ENCODE measurements at places on chromosomes 6 and 20.

DNA sequence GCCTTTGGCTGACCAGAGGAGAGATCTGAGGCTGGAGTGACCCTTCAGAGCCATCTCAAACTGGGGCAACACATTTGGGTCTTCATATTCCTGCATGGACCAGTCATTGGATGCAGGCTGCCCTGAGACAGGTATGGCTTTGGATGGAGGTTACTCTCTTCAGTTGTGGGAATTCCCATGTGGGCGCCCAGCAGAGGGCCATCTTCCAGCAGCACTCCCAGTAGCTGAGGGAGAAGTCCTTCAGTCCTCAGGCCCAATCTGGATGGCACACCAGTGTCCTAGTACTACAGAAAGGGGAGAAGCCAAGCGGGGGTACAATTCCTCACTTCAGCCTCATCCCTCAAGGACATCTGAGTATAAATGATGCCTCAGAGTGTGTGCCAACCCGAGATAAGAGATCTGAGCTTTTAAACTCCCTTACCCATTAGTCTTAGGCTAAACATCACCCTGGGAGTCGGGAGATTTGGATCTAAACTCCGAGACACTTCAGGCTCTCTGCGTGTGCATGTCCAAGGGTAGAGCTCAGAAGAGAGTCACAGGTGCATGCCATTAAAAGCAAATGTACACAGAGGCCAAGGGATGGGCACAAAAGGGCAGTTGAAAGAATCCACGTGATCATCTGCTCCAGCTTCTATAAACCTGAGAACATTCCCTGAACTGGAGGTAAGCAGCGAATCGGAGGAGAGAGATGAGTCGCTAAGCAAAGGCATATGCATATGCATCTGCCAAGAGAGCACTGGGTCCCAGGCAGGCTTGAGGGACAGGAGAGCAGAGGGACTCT lies 204.6 kb downstream of the CD83 start:
- no peak for DNase-seq

- DNase-seq = no peak
Observed at GRCh38 chr6:167860550-167861226, 34.0 kb downstream of the AFDN start.

DNA sequence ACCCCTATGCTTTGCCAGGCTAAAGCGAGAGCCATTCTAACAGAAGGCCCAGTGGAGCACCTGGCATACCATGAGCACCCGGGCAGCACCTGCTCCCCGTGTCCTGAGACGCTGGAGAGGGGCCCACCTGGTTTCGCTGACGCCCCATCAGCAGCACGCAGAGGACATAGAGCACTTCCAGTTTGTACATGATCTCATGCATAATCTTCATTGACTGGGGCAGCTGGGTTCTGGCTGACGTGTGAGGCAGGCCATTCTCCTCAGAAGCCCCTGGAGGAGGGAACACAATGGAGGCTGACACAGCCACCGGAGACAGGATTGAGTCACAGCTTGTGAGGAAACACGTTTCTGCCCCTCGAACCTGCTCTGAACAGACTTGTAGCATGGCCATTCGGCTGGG lies 65.4 kb downstream of the MYH7B start:
- DNase-seq = no peak

GRCh38 chr20:15836634-15837033 lies 736.6 kb downstream of the KIF16B start:
- DNase-seq = no peak

DNA sequence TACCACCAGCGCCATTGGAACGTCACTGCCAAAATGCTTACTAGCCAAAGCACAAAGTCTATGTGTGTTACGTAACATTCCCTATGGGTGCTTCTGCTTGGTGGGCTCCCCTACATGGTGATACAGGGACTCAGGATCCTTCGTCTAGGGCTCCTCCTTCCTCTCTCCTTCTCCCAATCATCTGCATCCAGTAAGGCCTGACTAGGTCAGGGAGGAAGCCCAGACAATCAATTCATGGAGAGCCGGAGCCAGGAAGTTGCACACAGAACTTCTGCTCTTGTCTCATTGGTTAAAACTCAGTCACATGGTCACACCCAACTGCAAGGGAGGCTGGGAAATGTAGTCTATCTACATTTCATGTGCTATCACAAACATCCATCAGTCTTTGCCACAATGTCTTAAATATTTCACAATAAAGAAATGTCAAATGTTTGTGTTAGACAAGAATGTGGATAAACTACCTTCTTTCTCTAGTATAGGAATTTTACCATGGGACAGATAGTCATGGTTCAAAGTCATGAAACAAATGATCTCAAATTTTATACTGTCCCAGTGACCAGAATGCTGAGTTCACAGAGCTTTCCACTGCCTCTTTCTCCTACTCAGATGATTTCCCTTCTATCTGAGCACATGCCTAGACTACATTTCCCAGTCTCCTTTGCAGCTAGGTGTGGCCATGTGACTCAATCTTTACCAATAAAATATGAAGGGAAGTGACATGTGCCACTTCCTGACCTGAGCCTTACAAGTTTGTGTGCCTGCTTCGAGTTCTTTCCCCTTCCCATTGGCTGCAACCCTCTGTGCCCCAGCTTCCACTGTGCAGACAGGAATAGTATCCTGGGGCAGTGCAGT lies 9.3 kb upstream of the KCNK15 start:
- DNase-seq = peak; percentile 67

- DNase-seq = no peak
Observed at GRCh38 chr6:159529934-159530333, 163.1 kb downstream of the SOD2 start.

- no peak for DNase-seq
Observed at GRCh38 chr6:143361536-143362191, 88.8 kb downstream of the ADAT2 start.

- DNase-seq = no peak
Observed at GRCh38 chr6:53244399-53244931, 95.8 kb upstream of the GCM1 start.

- DNase-seq = no peak
Observed at GRCh38 chr6:50257322-50257721, 207.6 kb upstream of the DEFB112 start.

- no peak for DNase-seq
Observed at GRCh38 chr6:56691814-56692213, 49.1 kb upstream of the DST start.

- no peak for DNase-seq
Observed at GRCh38 chr6:34090935-34091334, 55.0 kb downstream of the GRM4 start.

- DNase-seq = no peak
Observed at GRCh38 chr20:49887251-49888211, 27.8 kb downstream of the SPATA2 start.

GRCh38 chr6:4970739-4971395 lies 33.0 kb downstream of the RPP40 start:
- no peak for DNase-seq

DNA sequence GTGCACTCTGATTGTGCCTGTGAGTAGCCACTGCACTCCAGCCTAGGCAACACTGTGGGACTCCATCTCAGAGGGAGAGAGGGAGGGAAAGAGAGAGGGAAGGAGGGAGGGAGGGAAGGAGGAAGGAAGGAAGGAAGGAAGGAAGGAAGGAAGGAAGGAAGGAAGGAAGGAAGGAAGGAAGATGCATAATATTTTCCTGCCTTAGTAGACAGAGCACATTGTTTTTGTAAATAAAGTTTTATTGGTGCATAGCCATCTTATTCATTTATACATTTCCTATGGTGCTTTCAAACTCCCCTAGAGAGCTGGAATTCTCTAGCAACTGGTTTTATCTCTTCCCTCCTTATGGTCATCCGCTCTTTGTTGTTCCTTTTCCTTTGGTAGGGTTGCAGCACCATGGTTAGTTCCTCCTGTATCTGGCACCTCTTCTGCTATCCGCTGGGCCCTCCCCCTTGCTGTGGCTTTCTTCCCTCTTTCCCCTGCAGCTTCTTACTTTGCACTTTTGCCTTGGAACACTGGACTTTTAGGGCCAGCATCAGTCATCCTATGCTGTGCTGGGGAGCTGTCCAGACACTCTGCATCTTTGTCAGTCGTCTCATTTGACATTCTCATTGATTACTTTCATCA lies 20.2 kb downstream of the GPR6 start:
- DNase-seq = no peak

- DNase-seq = no peak
Observed at GRCh38 chr20:54151075-54151439, 22.7 kb downstream of the CYP24A1 start.

- no peak for DNase-seq
Observed at GRCh38 chr6:138372711-138373463, 4.8 kb upstream of the SMIM28 start.

DNA sequence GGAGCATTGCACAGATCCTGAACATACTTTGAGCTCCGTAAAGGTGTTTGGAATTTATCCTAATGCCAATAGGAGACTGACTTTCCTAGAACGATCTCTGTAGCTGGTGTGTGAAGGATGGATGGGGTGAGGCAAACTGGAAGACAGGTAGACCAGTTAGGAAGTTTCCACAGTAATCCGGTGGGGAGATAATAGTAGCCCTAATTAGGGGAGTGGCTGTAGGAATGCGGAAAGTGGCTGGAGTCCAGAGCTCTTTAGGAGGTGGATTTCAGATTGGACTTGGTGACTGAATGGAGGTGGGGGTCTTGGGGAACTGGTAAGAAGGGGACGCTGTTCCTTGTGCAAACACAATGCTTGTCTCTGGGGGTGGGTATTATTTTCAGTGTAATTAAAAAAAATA lies 146.3 kb downstream of the SOX4 start:
- DNase-seq = no peak

DNA sequence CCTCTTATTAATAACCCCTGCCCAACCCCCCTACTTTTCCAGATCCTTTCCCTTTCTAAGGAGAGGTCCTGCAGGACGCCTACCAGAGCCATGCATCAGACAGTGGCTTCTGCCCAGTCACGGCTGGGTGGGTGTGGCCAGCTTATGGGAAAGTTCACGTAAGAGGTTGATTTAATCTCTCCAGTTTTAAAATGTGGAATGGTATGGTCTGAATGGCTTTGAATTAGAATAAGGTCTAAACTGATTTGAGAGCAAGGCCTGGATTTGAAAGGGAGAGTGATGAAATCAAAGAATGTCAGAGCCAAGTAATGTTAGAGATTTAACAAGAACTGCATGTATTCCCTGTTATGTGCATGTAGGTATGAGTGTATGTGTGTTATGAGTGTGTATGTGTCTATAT lies 275.7 kb downstream of the PAX1 start:
- no peak for DNase-seq

DNA sequence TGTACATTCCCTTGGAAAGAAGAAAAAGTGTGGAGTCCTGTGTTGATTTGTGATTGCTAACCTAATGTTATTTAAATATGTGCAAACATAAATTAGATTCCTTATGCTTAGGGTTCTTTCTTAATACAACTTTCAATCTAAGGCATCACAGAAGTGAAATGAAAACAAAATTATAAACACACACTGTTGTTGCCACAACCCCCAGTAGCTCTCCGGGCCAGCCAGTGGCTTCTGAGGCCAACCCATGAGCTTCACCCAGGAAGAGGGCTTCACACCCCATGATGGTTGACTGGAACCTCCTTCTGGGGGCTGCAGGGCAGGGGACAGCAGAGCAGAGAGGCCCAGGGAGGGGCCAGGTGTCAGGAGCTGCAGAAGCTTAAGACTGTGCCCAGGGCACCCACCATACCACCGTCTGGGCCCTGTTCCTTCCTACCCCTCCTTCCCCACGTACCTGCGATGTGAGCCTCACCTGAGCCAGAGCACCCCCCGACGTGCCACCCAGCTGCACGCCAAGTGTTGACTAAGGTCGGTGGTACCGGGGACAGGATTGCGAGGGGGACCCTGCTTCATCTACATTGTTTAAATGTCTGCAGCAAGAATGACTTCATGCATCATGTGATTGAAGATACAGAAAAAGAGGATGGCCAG lies 110.5 kb downstream of the FAM120B start:
- no peak for DNase-seq

- DNase-seq = no peak
Observed at GRCh38 chr20:43294031-43294430, 104.3 kb upstream of the PTPRT start.

DNA sequence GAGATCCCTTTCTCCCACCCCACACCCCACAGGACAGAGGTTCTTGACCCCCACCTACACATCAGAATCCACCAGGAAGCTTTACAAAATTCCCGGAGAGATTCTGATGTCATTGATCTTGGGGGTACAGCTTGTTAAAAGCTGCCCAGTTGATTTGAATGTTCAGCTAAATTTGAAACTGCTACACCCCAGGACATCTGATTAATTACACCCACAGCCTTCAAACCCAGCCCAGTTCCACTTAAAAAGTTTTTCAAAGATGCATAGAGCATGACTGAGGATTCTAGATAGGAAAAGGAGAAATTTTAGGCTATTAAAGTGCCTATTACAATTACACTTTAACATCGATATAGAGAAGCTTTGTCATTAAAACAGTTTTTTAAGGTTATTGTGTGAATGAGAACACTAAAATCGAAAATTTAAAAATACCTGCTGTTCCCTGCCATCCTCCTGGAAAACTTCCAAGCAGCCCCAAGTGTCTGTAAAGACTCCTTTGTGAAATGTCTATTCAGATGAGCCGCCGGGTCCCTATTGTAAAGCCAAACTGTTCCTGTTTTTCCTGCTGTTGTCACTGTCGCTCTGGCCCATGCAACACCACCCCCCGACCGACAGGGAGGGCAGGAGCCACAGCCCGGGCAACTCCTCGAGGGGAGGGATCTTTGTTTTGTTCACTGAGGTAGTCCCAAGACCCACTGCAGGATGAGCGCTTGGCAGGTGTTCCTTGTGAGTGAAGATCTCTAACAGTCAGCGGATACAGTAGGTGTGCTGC lies 132.5 kb upstream of the PHACTR3 start:
- no peak for DNase-seq

GRCh38 chr6:123994168-123994567 lies 190.5 kb downstream of the NKAIN2 start:
- DNase-seq = no peak

DNA sequence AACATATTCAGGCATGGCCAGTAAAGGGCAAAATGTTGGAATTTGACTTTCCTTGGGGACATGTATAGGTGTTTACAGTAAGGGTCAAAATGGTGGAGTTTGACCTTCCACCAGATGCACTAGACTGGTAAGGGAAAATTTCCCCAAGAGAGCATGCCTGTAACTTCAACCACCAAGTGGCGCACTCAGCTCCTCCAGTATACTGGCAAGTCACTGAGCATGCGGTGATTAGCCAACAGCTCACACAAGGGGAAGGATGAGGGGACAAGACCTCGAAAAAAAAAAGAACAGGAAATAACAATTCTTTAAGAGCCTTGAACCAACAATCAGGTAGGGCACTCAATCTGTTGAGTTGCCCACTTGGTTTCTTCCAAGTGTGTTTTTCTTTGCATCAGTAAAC lies 140.9 kb downstream of the EYS start:
- no peak for DNase-seq

- no peak for DNase-seq
Observed at GRCh38 chr6:132695773-132696172, 18.1 kb downstream of the VNN1 start.

GRCh38 chr6:89506716-89507617 lies 74.0 kb downstream of the ANKRD6 start:
- DNase-seq = no peak

GRCh38 chr6:75299801-75300530 lies 15.4 kb upstream of the TMEM30A start:
- DNase-seq = no peak

- DNase-seq = no peak
Observed at GRCh38 chr20:24275946-24276705, 193.3 kb upstream of the SYNDIG1 start.

- DNase-seq = no peak
Observed at GRCh38 chr20:51176876-51177275, 154.0 kb upstream of the KCNG1 start.
